Sciatic nerve (tissue), 2 donors: ENCODE measurements at places on chromosomes 4 and X. TPM values are rescaled to one million over a fixed set of nuclear protein-coding genes. Genes with fewer than 3 reads are reported as not detected.

- no peak for DNase-seq
These were observed 585.2 kb downstream of the TRAM1L1 start for GRCh38 chr4:116500225-116500624.

- DNase-seq = no peak
These were observed 336.5 kb downstream of the PDGFC start for GRCh38 chr4:156635051-156635450.

DNA sequence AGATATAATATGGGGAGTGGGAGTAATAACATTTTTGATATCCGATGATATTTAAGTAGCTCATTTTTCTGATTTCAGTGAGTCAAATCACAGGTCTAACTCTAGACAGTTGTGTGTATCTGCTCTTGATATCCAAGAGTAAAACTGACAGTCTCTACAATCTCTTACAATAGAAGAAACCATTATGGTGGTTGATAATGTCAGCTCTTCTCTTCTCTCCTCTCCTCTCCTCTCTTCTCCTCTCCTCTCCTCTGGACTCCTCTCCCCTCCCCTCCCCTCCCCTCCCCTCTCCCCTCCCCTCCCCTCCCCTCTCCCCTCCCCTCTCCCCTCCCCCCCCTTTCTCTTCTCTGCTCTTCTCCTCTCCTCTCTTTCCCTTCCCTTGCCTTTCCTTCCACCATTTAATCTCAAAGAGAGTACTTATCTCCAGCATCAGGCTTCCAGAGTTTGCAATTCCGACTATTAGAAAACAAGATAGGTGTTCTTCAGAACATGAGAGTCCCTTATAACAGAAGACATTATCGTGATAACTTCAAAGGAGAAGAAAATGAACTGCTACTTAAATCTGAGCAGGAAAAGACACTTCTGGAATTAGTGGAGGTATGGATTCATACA, 6.2 kb downstream of the TDO2 start:
- DNase-seq = no peak

The ANK2 gene
- total RNA-seq = 121 TPM

GRCh38 chrX:133639726-133640125, 224.4 kb upstream of the GPC4 start:
- no peak for DNase-seq

DNA sequence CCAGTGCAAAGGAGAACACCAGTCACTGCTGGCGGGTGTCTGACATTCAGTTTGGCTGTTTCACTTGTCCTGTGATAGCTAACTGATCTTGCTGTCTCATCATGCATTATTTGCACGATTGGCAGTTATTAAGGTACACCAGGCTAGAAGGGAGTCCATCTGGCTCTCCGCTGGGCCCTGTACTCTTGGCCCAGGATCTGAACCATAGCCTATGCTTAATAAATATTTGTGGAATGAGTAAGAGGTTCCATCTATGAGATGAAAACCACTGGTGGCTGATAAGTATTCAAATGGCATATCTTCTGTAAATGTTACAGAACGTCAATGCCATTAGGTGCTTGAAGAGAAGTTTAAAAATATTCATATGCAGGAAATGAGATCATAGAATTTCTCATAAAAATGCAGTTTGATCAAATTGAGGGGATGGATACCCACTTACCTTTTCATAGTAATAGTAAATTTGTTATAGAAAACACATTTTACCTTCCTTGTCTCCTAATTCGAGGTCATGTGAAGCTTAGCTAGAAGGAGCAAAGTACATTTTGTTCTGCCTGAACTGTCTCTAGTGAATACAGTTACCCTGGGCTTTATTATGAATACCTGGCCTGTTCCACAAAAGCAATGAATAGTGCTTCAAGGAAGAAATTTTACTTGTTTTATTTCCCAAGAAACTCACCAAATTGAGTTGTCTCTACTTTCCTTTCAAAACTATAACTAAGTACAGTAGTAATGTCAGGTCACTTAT, 213.5 kb downstream of the CBR4 start:
- no peak for DNase-seq

- no peak for DNase-seq
These were observed 174.4 kb upstream of the SPIN4 start for GRCh38 chrX:63525491-63525890.

DNA sequence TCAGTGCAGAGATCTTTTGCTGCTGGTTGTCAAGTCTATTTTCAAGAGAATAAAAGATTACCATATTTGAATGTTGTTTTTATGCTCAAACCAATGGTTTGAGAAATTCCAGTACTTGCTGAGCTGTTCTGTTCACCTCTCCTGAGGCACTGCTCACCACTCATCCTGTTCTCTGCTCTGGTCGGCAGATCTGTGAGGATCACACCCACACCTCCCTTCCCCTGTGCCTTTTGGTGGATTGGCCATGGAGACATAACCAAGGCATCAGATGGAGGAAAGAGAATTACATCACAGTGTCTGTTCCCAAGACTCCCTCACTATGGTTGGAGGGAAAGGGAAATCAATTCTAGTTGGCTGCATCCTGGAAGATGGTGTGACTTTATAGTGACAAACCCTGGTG, 391.6 kb downstream of the ARHGAP24 start:
- no peak for DNase-seq

DNA sequence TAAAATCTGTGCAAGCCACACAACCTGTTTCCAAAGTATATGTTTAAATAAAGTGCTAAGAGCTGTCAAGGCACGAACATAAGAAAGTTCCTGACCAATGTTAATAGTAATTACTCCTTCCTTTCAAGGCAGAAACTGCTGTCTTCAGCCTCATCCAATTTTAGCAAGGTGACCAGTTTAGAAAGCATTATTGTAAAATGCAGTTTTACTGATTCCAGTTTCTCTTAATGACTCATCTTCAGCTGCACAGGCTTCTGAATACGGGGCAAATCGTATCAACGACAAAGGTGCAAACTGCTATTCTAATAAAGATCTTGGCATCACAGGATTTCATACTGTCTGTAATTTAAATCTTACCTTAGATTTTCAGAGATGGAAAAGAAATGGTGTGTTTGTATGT, 87.5 kb downstream of the PPP3CA start:
- DNase-seq = no peak

DNA sequence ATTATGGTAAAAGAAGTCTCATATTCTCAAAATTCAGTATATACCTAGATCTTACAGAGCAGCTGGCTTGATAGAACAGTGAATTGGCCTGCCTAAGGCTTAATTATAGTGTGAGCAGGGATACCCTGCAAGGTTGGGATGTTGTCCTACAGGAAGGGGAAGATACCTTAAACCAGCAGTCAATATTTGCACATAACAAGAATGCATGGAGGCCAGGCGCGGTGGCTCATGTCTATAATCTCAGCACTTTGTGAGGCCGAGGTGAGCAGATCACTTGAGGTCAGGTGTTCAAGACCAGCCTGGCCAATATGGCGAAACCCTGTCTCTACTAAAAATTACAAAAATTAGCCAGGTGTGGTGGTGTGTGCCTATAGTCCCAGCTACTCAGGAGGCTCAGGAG, 58.7 kb upstream of the ABCG2 start:
- DNase-seq = no peak

The KDR gene
- 60.7 TPM for total RNA-seq

The ETNPPL gene
- 8.3 TPM for total RNA-seq

The ERCC6L gene
- 0.09 TPM for total RNA-seq

GRCh38 chr4:54268151-54268550, 39.1 kb downstream of the PDGFRA start:
- no peak for DNase-seq

- no peak for DNase-seq
These were observed 37.2 kb upstream of the MGST2 start for GRCh38 chr4:139628184-139629012.

GRCh38 chr4:1797861-1798579, 4.9 kb downstream of the FGFR3 start:
- DNase-seq = no peak

GRCh38 chr4:70954032-70954431, 39.4 kb upstream of the DCK start:
- no peak for DNase-seq

DNA sequence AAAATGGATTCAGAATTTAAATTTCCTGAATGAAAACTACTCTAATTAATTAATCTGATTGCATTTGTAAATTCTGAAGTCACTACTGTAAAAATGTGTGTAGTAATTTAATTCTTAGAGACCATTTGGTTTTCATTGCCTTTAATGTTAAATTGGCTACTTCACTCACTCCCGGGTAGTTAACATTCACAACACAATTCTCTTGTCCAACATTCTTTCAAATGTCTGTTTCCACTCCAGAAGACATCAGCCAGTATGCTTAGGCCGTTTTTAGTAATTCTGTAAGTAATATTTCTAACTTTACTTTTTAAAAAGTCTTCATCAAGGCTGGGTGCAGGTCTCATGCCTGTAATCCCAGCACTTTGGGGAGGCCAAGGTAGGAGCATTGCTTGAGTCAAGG, 21.3 kb upstream of the USP46 start:
- no peak for DNase-seq

The KLB gene
- total RNA-seq = 1.2 TPM

The DUSP9 gene
- total RNA-seq = 0.13 TPM

- no peak for DNase-seq
These were observed 155.5 kb downstream of the INPP4B start for GRCh38 chr4:142690406-142691163.

The L1CAM gene
- total RNA-seq = 83.2 TPM

The ODAPH gene
- not detected for total RNA-seq

- no peak for DNase-seq
These were observed 9.7 kb upstream of the PDGFC start for GRCh38 chr4:156981262-156981769.

The CXCL1 gene
- total RNA-seq = 11.6 TPM

DNA sequence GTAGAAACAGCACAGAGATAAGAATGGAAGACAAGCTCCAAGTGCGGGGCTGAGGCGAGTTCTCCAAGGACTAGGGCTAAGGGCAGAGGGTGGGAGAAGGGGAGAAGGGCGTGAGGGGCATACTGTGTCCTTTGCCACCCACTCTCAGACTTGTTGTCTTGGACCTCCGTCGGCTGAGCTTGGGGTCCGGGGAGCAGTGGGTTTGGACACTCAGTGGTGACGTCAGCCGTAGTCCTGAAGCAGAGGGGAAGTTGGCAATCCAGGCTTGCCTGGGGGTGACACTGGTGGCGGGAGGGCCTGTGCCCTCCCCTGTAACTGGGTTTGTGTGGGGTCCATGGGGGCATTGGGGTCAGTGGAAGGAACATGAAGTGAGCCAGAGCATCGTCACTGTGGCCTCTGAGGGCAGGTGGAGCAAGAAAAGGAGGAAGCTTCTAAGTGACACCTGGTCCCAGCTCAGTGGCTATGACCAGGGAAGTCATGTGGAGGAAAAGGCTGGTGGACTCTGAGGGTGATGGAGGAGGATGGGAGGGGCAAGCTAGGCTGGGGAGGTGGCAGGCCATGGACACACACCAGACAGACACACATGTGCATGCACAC, 17.6 kb downstream of the CD99 start:
- DNase-seq = no peak

GRCh38 chr4:157961229-157961990, 211.4 kb downstream of the GASK1B start:
- no peak for DNase-seq
